ENCODE measurements at places on chromosomes 1 and 21.

GRCh38 chr1:32810358-32810757, 6.8 kb downstream of the YARS1 start:
- DNase-seq: no peak

GRCh38 chr1:63827411-63828321, 53.8 kb downstream of the ROR1 start:
- no peak for DNase-seq

GRCh38 chr1:47709019-47709871, 271.4 kb downstream of the FOXD2 start:
- no peak for DNase-seq

DNA sequence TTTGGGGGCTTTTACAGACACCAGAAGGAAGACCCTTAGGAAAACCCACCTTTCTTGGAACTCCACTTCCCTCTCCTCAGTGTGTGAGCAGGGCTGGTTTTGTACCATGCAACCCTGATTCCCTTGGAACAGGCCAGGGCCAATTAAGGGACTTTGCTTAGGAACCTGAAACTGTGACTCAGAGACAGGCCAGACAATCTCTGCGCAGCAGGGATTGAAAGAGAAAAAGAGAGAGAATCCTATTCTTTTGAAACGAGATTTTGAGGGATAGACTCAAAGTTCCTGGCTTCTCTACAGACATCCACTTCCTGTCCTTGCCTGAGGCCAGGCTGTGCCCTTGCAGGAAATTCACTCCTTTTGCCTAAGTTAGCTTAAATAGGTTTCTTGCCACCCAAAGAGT, 23.1 kb upstream of the C1orf198 start:
- DNase-seq: no peak

DNA sequence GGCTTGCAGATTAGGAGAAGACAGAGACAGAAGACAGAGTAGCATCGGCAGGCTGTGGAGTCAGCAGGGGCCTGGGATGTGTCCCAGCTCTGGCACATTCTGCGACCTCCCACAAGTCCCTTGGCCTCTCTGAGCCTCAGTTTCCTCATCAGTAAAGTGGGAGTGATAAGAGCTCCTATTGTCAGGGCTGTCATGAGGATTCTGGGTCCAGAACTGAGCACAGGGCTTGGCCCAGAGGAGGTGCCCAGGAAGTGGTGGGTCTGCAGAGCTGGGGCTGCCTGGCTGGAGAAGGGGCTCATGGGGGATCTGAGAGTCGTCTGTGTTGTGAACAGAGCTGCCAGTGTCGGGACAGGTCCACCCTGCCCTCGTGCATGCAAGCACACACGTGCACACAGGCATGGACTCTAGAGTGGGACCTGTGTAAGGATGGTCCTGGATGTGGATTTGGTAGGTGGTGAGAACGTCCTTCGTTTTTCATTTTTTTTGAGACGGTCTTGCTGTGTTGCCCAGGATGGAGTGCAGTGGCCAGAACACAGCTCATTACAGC, 262.9 kb downstream of the PTPRU start:
- DNase-seq: no peak

GRCh38 chr1:201790261-201790660, 38.7 kb upstream of the IPO9 start:
- no peak for DNase-seq

Data from activated T-helper 1 cell treated with anti-CD3 and anti-CD28 coated beads, Interleukin-2, amount 50 U/mL, for 16 hours (primary cell).